ENCODE measurements at places on chromosomes 3 and 15.
A peak's percentile ranks its signal among the peaks of the same experiment; 100 is the strongest.

DNA sequence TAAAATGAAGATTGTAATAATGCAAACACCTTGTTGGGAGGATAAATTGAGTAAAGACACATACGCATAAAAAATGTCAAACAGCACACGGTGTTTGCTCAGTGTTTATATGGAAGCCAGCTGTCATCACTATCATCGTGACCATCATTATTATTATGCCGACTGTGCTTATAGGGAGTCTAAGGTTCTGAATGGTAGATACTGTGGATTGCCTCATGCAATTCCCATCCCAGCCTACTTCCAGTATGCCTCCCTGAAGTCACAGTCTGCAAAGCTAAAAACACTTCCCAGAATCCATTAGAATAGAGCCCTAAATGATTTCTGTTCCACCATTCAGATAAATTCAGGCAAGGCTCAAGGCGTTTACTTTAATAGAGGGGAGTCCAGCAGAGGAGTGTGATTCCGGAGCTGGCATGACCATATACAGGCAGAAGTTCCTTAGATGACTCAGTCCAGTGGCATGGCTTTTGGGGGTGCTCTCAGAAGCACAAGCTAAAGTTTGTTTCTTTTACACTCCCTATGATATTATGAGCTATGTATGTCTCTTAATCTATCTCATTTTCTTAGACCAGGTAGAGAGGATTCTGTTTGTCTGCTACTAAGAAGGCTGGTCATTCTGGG is 148.7 kb downstream of the MEX3B start:
- no peak for DNase-seq

GRCh38 chr3:186124592-186124991 is 15.7 kb upstream of the ETV5 start:
- DNase-seq = no peak

GRCh38 chr3:149080699-149081091 is 5.6 kb downstream of the HLTF start:
- no peak for DNase-seq

DNA sequence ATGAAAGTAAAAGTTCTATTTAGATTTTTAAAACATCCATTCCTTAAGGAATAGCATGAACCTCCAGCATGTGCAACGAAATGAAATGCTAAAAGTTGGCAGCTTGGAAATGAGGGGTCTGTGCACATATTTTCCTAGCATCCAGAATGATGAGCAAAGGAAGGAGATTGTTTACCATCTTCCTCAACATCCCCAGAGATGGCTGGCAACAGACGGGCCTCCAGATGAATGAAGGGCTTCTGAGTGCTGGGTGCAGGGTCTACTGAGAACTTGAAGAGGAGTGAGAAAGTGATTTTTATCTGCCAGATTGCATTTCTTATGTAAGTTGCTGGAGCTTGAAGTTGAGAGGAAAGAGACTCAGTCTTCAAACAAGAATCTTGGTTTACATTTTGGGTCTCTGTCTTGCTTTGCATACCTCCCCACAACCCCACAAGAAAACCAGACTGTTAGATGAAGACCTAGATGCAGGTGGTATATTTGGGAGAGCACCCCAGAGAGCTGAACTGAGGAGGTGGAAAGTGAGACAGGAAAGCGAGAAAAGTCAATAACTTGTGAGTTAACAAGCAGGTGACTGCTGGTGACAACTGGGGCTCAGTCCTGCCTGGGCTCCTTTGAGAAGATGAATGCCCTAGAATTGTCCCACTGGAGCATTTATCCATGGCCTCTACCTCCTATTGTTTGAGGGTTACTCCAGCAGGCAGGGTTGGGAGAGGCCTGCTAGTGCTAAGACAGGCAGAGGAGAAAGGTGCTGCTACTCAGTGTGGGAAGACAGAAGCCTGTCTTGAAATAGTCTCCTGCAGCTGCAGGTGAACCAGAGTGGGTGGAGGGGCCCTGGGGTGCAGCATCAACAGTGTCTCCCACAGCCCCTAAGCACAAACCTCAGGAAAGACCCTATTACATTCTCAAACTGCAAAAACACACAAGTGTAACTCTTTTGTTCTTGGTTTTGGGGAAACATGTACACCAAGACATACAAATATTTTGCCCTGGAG is 10.5 kb upstream of the CCK start:
- no peak for DNase-seq

GRCh38 chr3:97882975-97883598 is 61.3 kb downstream of the CRYBG3 start:
- DNase-seq = no peak

- peak; percentile 6 for DNase-seq
These were observed 155.6 kb upstream of the GOLIM4 start for GRCh38 chr3:168251371-168251770.

GRCh38 chr15:85681386-85681785 is 113.3 kb downstream of the KLHL25 start:
- no peak for DNase-seq

- no peak for DNase-seq
These were observed 584.2 kb upstream of the DPPA4 start for GRCh38 chr3:109921509-109921908.

DNA sequence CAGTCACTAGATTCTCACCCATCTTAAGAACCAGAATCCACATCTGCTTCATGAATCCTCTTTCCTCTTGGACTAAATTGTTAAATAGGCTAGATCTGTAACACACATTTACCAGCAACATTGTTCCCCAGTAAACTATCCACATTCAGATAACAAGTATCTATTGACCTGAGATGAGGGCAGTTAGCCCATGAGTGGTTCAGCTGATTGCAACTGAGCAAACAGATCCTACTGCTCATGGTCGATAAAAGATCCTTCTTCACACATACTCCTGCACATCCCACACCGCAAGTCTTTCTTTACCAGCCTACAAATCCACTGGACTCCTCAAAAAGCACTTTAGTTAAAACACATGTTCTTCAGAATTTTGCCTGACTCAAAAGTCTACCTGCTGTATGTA is 59.2 kb downstream of the UACA start:
- no peak for DNase-seq

DNA sequence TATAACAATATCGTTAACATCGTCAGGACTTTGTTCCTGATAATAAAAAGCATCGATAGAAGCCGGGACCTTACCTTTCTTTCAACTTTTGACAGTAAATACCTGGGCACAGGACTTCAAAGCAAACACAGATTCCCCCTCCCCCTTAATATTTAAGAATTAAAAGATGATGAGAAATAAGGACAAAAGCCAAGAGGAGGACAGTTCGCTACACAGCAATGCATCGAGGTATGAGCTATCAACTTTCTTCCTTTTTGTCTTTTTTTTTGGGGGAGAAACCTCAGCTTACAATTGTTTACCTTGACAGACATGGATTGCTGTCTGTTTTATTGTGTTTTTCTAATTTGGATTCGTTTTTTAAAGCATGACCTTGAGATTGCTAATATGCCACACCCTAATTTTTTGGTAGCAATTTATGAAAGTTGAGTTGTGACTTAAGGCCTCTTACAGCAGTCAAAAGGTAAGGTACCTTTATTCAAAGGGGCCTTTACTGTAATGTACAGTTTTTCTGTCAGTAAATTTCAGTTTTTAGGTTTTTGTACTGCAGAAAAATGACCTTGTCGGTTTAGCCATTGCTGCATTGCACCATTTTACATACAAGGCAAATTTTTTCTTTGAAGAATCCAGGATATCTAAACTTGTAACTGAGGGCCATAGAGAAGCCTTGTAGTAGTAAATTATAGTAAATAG is 1.1 kb downstream of the CHD2 start:
- DNase-seq = no peak

DNA sequence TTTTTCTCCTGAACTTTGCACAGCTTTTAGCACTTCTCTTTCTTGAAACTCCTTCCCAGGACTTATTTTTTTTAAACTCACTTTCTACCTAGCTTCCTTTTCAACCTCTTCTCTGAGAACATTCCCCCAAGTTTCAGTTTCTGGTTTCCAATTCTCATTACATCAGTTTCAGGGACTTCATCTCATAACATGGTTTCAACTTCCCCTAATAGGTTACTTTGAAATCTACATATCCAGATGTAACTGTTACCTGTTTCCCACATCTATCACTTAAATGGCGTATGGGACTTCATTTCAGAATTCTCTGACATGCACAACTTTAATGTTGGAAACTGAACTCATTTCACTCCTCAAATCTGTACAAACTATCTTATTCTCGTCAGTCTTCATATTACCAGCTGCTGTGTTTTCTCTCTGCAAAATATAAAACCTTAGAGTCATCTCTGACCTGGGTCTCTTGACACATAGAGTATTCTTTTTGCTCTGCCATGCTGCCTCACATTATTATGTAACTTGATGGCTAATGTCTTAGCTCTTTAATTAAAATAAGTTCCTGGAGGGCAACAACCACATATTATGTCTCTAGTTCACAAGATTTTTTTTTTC is 58.4 kb downstream of the NME9 start:
- no peak for DNase-seq

All from GM12892 (cell line).